GOT3 (cell line): ENCODE measurements at places on chromosomes 12 and 14.

- peak; percentile 4 for DNase-seq
These were observed 85.7 kb downstream of the SAMD4A start for GRCh38 chr14:54652605-54653052.

GRCh38 chr12:78338054-78338785, 507.5 kb downstream of the NAV3 start:
- no peak for DNase-seq

DNA sequence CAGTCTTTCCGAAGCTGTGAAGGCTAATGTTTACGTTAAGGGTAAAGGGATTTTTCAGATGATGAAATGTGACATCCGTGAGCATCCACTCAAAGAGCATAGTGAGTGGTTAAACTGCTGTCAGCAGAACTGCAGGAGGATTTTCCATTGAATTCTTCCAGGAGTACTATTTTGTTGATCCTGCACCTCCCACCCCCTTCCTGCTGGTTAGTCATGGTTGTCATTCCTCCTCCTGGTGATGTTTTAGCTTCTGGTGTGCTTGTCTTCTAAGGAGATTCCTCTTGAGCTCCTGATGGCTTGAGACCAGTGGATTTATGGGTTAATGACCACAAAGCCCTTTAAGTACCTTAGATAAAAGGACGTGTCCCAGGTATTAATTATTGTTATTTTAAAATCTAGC, 2.4 kb upstream of the GPRC5D start:
- no peak for DNase-seq

- DNase-seq, result no peak
These were observed 4.1 kb downstream of the C1QL4 start for GRCh38 chr12:49332891-49333371.

DNA sequence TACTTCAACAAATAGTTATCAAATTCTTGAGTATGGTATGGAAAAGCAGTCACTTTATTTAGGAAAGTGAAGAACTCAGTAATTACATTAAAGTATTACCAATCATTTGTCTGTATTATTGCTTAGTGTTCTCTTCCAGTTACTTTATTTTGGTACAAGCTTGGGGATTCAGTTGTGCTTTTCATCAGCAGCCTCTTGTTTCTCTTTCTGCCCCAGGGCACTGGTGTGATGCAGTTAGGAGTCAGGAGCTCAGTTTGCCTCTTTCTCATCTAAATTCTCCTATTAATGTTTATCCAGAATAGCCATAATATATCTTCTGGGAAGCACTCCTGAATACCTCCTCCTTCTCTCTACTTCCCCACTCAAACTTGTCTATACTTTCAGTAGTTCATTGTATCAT, 25.7 kb downstream of the PMCH start:
- DNase-seq, result no peak

DNA sequence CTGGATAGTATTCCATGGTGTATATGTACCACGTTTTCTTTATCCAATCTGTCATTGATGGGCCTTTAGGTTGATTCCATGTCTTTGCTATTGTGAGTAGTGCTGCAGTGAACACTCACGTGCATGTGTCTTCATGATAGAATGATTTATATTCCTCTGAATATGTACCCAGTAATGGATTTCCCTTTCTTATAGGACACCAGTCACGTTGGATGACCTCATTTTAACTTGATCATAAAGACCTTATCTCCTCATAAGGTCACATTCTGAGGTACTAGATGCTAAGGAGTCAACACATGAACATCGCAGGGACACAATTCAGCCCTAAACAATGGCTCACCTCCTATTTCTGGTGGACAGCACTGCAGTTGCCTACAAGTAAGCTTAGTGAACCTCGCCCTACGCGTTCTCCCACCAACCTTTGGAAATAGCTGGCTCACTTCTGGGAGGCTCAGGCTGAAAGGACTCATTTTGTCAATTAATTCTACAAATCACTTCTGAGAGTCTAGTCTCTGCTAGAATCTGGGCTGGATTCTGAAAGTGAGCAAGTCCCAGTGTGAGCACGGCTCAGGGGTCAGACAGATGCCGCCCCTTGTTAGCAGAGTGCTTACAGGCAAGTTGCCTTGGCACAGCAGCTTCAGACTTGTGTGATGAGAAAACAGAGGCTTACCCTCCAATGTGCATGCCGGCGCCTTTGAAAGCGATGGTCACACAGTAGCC, 183.8 kb upstream of the GSC start:
- no peak for DNase-seq
